Hematopoietic multipotent progenitor cell treated with erythropoietin and hydrocortisone succinate and interleukin-3 and kit ligand, for 8 days (in vitro differentiated cells): ENCODE measurements at places on chromosomes 13 and 19.

DNA sequence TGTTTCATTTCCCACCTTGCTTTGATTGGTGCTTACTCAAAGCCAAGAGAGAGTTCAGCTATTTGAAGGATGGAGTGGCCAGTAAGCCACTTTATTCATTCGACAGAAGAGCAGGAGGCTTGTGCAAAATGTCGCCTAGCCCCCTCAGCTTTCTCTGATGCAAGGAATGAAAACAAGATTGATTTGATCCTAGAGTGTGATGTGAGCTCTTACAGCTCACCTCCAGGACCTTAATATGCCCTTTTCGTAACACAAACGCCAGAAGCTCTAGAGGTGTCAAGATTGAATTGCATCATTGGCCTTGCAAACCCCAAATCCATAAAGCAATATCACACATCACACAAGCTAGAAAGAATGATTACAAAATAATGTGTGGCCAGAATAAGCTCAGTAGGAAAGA, 36.4 kb downstream of the TEX29 start:
- no peak for DNase-seq

DNA sequence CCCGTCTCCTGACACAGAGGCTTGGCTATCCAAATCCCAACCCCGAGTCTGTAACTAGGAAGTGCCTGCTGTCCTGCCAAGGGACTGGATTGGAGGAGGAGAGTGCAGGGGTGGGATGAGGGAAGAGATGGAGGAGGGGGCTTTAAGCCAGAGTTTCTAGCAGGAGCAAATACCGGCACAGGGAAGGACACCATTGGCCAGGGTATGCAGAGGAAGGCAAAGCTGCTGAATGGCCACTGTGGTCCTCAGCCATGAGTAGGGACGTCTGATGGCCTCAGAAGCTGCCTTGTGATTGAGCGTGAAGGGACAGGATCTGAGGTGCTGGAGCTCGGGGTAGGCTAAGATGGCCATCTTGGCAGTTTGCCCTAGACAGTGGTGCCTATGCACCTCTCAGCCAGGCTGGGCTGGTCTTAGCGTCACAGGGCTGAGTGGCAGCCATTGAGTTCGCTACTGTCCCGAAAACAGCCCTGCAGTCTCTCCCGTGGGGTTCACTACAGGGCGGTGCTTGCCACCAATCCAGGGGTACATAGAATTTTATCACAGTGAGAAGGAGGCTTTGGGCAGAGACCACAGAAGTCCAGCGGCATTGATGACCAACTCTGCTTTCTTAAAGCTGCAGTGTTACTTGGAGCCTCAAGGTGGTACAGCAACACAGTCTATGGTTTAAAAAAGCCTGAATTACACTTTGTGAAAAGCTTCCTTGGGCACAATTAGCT, 61.8 kb downstream of the AKAP11 start:
- DNase-seq = peak; percentile 16

DNA sequence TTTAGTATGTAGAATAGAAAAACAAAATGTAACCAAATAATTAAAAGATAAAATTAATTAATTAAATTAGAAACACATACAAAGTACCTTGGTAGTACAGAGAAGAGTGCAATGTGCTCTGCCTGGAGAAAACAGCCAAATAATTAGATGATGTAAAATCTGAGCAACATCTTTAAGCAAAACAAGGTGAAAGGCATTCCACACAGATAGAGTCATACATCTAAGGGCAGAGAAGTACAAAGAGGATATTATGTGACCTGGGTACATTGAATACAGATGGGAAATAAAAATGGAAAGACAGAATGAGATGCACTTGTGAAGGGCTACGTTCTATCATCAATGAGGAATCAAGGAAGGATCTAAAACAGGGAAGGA, 25.2 kb upstream of the FNDC3A start:
- no peak for DNase-seq

- no peak for DNase-seq
These were observed 3.5 kb downstream of the PTGER1 start for GRCh38 chr19:14471436-14472187.

DNA sequence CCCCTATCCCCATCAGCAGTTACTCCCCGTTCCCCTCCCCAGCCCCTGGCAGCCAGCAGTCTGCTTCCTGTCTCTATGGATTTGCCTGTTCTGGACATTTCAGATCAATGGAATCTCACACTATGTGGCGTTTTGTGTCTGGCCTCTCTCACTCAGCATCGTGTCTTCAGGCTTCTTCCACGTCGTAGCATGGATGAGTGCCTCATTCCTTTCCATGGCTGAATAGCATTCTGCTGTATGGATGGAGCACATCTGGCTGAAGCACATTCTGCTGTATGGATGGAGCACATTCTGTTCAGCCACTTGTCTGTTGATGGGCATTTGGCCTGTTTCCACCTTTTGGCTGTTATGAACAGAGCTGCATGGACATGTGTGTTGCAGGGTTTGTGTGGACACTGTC, 29.5 kb downstream of the CRTC1 start:
- DNase-seq = no peak

DNA sequence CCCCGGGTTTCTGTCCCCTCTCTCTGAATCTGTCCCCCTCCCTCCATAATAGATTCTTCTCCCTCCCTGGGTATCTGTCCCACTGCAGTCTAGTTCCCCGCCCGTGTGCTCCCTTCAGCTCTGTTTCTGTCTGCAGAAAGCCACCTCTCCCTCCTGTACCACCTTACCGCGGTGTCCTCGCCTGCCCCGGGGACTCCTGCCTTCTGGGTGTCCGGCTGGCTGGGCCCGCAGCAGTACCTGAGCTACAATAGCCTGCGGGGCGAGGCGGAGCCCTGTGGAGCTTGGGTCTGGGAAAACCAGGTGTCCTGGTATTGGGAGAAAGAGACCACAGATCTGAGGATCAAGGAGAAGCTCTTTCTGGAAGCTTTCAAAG, 1.3 kb downstream of the FCGRT start:
- DNase-seq = no peak

GRCh38 chr19:4555657-4556561, 3.6 kb downstream of the SEMA6B start:
- DNase-seq = peak; percentile 93

DNA sequence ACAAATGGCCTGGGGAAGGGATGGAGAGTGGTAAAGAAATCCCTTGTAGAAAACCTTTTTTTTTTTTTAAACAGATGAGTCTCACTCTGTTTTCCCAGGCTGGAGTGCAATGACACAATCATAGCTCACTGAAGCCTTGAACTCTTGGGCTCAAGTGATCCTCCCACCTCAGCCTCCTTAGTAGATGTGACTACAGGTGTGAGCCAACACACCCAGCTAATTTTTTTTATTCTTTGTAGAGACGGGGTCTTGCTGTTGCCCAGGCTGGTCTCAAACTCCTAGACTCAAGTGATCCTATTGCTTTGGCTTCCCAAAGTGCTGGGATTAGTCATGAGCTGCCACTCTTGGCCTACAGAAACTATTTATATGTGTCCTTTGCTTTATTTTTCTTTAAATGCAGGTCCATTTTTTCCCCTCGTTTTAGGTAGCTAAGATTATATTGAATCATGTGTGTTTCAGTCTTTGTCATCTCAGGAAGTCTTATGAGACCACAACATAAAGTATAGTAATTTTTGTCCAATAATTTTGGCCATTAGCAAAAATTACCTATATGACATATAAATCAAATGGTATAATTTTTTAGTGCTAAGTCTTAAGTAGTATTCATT, 10.5 kb downstream of the LPAR6 start:
- no peak for DNase-seq

- no peak for DNase-seq
These were observed 1877.7 kb upstream of the PRR20A start for GRCh38 chr13:55263045-55263444.

DNA sequence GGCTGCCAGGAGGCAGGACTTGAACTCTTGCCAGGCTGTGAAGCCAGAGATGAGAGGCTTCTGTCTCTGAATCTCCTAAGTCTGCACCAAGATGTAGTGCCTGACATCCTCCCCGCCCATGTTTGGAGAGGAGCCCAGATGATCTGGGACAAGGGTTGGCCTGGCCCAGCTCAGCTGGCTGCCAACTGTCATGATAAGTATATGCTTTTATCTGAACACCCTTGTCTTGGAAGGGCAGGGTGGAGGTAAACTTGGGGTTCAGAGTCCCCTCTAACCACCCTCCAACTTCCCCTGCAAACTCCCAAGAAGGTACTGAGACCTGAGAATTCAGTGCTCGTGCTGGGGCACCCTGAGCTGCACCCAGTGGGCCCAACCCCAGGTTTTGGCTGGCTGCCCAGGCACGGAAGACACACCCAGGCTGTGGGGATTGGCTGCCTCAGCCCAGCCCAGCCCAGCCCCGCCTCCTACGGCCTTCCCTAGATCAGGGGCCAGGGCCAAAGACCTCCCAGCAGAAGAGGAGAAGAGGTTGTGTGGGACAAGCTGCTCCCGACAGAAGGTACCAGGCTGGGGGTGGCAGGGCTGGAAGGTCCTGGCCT, at the start of gene CYP4F12:
Gene CYP4F12 (plus strand): TSS at position 508 of the 596 bp plus-strand sequence. CDS start 443 bp downstream, outside the sequence.
- DNase-seq = peak; percentile 99

DNA sequence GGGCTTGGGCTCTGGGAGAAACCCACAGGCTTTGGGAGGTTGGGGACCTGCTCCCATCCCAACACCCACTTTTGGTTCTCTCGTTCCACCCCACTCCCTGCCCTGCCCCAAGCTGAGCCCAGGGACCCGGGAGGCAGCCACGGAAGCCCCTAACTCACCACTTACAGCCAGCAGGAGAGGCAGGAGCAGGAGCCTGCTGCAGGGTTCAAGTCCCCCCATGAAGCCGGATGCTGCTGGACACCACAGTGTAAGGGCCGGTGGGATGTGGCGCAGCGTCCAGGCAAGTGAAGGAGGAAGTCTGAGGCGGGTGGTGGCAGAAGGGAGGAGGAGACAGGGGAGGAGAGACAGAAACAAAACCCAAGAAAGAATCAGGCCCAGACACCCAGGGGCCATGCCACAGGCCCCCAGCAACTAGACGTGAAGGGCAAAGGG, at the start of gene TYROBP:
Gene TYROBP (minus strand): TSS at position 286 of the 432 bp plus-strand sequence. CDS start 67 bp downstream, at position 219.
- no peak for DNase-seq

DNA sequence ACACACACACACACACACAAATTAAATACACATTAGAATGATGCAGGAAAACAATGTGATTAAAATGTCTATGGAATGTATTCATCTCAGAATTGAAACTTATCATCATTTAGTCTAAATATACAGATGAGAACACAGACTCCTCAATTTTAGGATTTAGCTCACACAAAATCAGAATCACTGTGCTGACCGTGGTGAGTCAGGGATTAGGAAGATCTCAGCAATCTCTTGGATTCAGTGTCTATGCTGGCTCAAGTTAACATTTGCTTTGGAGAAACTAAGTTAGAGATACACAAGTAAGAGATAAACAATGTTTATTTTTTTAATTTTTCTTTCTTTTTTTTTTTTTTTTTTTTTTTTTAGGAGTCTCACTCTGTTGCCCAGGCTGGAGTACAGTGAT, 323.6 kb downstream of the KLF12 start:
- DNase-seq = no peak

GRCh38 chr19:16772841-16773240, 53.2 kb downstream of the NWD1 start:
- DNase-seq = no peak
